Stimulated activated CD8-positive, alpha-beta memory T cell treated with anti-CD3 and anti-CD28 coated beads, Interleukin-15, amount 100 ng/mL, for 24 hours (primary cell): ENCODE measurements at places on chromosomes 6 and 20.

DNA sequence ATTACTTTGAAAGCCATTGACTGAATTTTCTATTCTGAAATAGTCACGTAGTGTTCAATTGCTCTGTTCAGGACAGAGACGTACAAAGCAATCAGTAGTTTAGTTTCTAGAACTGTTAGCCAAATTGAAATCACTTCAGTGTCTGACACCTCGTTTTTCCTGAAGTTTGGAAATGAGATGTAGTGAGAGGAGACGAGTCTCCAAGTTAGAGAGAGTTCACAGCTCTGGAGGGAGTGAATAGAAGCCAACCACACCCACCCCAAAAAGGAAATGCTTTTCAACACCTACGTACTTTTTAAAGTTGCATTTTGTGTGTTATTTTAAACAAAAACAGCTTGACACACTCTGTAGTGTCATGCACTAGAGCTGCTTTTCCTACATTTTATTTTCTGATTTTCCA is 296.0 kb downstream of the ADGRG6 start:
- DNase-seq, result no peak

GRCh38 chr20:45368221-45368980 is 5.4 kb downstream of the SYS1 start:
- no peak for DNase-seq

GRCh38 chr20:41393705-41394066 is 27.1 kb upstream of the EMILIN3 start:
- no peak for DNase-seq

DNA sequence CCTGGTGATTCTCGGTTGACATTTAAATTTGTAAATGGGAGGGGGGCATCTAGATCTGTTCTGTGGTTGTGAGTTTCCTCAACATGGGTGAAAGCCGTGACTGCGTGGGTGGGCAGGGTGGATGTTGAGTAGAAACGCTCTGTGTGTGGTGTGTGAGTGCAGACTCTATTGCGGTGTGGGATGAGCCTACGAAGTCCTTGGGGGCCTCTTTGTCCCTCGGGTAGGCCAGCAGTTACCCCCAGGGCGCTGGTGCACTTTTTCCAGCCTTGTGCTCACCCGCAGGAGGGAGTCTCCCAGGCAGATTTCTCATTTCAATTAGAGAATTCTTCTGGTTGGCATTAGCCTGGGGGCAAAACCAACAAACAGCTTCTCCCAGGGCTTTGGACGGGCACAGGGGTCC is 10.6 kb downstream of the TOX2 start:
- no peak for DNase-seq

- no peak for DNase-seq
Observed at GRCh38 chr20:57818418-57819181, 108.8 kb upstream of the PMEPA1 start.

GRCh38 chr20:50690650-50691572 is at the start of gene RIPOR3:
TSS of gene RIPOR3 (minus strand) at chr20:50691542. CDS start at chr20:50691128, 414 bp downstream.
- no peak for DNase-seq

GRCh38 chr6:2197984-2198383 is 47.4 kb downstream of the GMDS start:
- DNase-seq, result no peak

GRCh38 chr20:23434521-23435313 is 4.8 kb upstream of the CSTL1 start:
- no peak for DNase-seq

- DNase-seq, result no peak
Observed at GRCh38 chr6:48959251-48960060, 503.6 kb downstream of the MMUT start.

DNA sequence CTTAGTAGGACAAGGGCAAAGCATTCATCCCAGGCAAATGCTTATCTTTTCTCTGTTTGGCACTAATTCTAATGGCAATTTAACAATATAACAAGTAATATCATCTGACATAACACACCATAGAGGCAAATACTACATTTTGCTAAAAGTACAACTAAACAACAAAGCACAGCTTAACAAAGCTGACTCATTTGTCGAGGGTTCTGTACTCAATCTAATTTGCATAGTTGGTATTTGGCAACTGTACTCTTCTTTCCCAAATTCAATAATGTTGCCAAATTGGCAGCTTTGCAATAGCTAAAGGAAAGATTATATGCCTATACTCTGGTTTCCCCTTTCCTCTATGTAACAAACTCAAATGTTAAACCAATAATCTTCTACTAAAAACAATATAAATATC is 461.0 kb downstream of the PKHD1 start:
- DNase-seq, result no peak

- DNase-seq, result no peak
Observed at GRCh38 chr20:18188434-18188833, 50.8 kb downstream of the KAT14 start.

DNA sequence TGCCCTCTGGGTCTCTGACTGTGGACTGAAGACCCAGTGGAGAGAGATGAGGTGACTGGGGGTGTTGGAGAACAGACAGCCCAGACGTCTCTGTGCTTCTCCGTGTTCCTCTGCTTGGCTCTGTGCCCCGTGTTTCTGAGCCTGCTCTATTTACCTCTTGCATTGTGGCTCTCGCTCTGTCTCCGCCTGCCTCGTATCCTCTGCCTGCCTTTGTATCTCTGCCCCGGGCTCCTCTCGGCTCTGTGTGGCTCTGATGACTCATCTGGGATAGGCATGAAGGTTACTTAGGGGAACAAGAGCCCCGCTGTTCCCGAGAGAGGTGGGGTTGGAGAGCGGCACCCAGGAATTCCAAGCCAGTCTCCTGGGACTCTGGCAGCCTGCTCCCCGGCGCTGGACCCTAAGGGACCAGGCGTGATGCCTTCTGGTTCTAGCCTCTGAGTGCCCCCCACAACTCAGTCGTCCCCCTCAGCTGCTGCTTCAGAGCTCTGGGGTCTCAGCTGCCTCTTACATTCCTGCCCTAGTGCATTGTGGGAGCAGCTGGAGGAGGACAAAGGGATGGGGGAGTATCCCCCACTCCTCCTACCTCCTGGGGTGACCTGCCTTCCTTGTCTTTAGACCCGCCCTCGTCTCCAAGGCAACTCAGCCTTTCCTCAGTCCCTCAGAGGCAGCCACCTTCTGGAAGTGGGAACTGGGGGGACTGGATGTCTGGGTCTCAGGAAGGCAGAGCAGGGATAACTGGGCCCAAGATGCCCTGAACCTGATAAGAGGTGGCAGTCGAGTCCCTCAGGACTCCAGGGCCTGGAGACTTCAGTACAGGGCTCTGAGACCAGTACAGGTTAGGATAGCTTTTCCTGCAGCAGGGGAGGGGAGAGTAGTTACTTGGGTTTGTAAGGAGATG is 1.9 kb downstream of the DDR1 start:
- no peak for DNase-seq

DNA sequence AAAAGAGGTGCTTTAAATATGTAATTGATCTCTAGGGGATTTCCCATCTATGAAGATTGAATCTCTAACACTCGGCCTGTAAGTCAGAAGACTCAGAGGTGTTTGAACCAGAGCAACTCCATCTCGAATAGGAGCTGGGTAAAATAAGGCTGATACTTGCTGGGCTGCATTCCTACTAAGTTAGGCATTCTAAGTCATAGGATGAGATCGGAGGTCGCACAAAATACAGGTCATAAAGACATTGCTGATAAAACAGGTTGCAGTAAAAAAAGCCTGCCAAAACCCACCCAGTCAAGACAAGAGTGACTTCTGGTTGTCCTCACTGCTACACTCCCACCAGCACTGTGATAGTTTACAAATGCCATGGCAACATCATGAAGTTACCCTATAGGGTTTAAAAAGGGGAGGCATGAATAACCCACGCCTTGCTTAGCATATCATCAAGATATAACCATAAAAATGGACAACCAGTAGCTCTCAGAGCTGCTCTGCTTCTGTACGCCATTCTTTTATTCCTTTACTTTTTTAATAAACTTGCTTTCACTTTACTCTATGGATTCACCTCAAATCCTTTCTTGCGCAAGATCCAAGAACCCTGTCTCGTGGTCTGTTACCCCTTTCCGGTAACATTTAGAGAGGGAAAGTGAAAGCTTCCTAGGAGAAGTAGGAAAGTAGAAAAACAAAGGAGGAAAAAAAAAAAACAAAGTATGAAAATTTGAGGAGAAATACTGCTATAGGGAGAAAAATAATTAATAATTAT is 129.7 kb upstream of the PHACTR1 start:
- no peak for DNase-seq

- no peak for DNase-seq
Observed at GRCh38 chr6:164273491-164273890, 859.0 kb downstream of the QKI start.

DNA sequence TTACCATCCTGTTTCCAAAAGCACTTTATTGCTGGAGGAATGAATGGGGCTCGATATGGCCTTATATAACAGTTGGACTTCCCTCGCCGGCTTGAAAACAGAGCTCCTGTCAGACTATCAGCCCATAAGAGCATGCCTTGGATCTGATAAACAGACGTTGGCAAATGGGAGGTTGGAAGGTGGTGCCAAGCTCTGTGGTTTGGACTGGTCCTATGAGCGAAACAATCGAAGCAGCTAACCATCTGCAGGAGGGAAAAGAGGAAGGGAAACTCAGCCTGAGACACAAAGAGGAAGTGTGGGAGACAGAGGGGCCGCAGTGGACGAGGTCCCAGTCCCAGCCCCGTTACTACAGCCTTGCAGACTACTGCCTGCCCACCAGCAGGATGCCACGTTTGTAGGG is 92.9 kb downstream of the TFAP2C start:
- DNase-seq, result no peak

- DNase-seq, result no peak
Observed at GRCh38 chr6:128278836-128279235, 241.6 kb downstream of the PTPRK start.

- no peak for DNase-seq
Observed at GRCh38 chr6:130303431-130303830, 62.4 kb upstream of the TMEM200A start.

- no peak for DNase-seq
Observed at GRCh38 chr6:118939683-118940082, 4.7 kb upstream of the MCM9 start.

DNA sequence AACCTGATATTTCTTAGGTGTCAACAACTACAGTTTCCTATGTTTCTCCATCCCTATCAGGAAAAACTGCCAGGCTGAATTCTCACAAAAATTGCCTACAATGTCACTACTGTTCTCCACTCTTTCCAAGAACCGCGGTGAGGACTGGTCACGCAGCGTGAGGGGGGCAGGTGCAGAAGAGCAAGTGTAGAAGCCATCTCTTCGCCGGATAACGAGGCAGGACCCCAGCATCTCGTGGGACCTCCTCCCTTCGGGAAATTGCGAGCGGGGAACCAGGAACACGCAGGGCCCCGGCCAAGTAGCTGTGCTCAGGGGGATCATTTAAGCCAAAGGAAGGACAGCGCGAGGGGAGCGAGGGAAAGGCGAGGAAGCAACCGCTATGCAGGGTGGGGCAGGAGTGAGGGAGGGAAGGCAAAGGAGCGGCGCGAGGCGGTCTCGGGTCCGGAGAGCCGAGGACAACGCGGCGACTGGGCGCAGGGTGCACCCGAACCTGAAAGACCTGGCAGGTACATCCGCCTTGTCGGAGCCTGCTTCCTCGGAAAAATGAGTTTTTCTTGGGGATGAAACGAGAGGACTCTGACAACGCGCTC is 559 bp downstream of the APMAP start:
- no peak for DNase-seq

DNA sequence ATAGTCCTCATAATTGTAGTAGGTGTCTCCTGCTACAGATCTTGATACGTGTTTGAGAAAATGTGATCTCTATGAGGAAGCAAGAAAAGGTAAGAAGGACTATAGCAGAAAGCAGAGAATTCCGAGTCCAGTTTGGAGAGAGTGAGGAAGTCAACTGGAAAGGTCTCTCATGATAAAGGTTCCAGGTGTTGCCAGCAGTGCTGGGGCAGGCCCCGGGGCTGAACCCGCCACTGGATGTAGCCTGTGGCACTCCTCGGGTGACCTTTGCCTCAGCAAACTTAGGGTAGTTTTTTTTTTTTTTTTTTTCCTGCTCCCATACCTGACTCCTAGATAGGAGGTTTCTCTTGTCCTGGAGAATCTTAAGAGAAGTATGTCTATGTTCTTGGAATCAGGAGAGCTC is 62.8 kb downstream of the FAM120B start:
- DNase-seq, result no peak

DNA sequence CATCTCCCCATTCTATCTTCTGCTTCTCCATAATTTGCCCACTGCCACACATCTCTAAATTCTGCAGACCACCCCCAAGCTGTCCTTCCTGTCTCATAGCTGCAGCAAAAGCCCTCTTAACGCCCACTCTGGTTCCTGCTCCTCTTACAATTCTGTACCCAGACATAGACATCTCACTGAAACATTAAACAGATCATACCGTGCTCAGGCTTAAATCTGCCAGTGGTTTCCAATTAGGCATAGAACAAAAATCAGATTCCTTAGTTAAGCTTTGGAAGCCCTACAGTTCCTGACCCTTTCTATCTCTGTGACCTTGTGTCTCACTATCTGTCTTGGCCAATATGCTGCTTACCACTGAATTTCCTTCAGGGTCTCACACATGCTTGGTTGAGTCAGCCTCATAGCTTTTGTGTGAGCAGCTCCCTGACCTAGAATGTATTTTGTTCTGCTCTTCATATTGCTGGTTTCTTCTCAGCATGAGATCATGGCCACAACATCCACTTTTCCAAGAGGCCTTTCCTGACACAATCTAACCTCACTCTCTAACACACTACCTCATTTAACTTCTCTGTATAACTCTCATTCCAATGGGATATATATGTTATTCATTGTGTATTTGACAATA is 749.7 kb downstream of the MAFB start:
- no peak for DNase-seq

- no peak for DNase-seq
Observed at GRCh38 chr6:72216222-72217068, 330.1 kb downstream of the RIMS1 start.

DNA sequence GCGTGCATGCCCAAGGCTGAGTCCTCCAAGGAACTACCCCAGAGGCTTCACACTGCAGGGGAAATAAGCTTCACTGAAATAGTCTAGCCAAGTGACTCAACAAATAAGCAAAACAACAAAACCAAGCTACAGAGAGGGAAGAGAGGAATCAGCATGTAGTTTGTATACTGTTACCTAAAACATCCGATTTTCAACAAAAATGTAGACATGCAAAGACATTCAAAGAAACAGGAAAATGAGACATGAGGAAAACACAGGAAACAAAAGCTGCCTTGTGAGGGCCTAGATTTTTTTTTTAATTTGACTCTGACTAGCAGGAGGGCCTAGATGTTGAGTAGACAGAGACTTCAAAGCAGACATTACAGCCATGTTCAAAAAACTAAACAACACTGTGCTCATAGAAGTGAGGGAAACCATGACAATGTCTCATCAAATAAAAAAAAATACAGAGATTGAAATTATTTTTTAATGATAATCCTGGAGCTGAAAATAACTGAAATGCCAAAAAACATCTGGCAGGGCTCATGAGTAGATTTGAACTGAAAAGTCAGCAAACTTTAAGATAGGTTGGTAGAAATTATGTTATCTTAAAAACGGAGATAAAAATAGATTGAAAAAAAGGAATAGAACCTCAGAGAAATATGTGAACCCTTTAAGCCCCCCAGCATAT is 16.4 kb upstream of the KIF25 start:
- DNase-seq, result no peak

- DNase-seq, result no peak
Observed at GRCh38 chr6:98118397-98119045, 715.9 kb upstream of the POU3F2 start.
